ENCODE measurements at places on chromosomes 5 and 9.

- DNase-seq = no peak
Observed at GRCh38 chr9:122145592-122145863, 14.1 kb downstream of the NDUFA8 start.

GRCh38 chr9:114047717-114048116, 30.4 kb downstream of the AMBP start:
- DNase-seq = no peak

- no peak for DNase-seq
Observed at GRCh38 chr5:142758062-142758795, 11.9 kb upstream of the ARHGAP26 start.

DNA sequence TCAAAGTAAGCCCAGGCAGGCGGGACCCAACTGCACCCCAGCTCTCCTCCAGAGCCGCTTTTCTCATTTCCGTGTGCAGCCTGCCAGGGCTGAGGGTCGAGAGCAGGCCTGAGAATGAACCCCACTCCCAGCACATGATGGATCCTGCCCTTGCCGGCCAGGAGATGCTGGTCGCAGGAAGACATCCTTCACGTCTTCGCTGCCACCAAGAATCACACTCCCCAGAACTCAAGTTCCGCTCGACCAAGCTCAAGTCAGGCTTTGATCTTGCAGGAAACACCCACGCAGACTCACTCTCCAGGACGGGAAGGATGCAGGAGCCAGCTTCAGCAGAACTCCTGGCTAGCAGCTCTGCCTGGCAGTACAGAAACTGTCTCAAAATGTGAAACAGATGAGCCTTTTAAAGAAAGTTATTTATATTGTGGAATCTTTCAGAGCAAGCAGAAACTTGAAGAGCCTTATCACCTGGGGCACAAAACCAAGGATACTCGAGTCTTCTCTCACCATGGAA, 102.4 kb downstream of the ROR2 start:
- DNase-seq = no peak

DNA sequence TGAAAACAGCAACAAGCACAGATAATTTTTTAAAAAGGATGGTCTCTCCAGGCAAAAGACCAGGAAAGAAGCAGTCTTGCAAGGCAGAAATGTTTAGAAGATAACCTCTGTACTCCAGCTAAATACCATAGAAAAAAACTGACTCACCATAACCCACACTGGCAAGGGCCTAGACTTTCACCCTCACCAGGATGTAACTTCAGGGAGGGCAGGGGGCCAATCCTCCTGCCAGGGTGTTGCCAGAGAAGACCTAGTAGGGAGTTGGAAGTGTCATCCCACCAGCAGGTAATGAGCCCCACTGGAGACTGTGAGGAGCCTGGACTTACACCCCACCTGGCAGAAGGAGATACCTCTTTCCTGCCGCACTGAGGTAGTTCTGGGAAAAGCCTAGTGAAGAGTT, 97.6 kb downstream of the PRELID2 start:
- DNase-seq = no peak

GRCh38 chr9:72656021-72656420, 134.6 kb downstream of the TMC1 start:
- DNase-seq = no peak

- no peak for DNase-seq
Observed at GRCh38 chr5:72688916-72689315, 127.5 kb upstream of the TNPO1 start.

DNA sequence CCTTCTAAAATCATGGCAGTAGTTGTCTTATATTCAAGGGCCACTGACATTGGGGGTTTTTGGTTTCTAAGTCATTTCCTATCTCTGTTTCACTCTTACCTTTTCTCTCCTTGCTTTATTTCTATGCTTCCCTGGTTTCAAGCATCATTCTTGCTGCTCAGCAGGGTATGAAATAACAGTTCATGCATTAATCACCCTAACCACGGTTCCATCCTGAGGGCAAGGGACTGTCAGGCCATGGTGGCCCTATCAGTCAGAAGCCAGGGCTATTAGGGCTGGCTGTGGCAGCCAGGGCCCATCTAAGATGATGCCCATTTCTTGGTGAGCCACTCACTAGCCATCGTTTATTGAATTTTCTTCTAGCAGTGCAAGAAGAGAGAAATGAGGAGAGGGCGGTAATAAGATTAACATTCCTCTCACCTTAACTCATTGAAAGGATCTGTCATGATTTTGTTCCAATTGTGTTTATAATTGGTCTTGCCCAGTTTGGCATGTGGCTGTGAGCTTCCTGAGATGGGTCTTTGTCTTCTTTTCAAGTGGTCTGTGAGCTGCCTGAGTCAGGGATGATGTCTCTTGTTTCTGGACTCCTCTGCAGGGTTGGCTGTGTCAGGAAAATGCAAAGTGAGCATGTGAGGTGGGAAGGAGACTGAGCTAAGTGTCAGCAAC, 45.2 kb downstream of the CYSTM1 start:
- no peak for DNase-seq

- no peak for DNase-seq
Observed at GRCh38 chr9:6271508-6272228, 56.1 kb downstream of the IL33 start.

GRCh38 chr9:13597427-13597826, 317.9 kb upstream of the MPDZ start:
- peak; percentile 35 for DNase-seq

- no peak for DNase-seq
Observed at GRCh38 chr5:131685516-131686171, 50.6 kb upstream of the RAPGEF6 start.

GRCh38 chr9:113996531-113997001, 81.5 kb downstream of the AMBP start:
- DNase-seq = no peak

DNA sequence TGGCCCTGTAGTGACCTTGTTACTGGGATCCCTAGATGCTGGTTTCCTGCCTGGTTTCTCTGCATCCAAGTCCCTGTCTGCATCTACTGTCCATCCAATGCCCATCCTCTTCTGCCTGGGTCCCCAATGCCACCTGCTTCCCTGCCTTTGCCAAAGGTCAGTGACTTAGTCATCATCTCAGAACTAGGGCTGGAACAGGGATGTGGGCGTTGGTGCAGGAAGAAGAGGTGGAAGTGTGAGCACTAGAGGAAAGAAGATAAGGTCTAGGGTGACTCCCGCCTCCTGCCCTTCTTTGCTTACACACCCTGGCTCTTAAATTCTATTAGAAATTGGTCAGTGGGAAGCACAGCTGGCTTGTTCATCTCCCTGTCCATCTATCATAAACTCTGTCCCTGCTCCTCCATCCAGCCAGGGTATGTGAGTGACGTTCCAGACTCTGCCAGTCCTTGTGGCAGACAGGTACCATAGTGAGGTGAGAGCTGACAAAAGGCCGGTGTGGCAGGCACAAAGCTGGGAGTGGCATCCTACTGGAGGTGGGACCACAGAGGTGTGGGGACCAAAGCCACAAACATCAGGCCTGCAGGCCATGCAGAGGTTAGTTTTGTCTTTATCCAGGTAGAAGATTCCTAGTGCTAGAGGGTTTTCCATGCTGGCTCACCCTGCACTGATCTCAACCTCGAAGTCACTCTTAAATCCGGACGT, 9.2 kb downstream of the PTPN3 start:
- no peak for DNase-seq

DNA sequence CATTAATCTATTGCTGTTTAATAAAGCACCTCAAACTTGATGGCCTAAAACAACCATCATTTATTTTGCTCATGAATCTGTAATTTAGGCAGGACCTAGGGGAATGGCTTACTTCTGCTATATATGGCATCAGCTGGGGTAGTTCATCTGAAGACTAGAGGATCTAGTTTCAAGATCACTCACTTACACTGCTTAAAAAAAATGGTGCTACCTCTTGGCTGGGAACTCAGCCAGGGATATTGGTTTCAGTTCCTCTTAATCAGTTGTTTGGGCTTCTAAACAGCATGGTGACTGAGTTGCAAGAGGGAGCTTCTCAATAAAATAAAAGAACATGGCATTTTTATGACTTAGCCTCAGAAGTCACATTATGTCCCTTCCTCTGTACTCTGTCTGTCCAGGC, 142.0 kb downstream of the FAM114A2 start:
- no peak for DNase-seq

- DNase-seq = no peak
Observed at GRCh38 chr9:99779277-99779676, 42.4 kb upstream of the NR4A3 start.

GRCh38 chr5:37198061-37198460, 51.1 kb downstream of the CPLANE1 start:
- no peak for DNase-seq

GRCh38 chr9:37902796-37903646, 906 bp downstream of the SLC25A51 start:
- no peak for DNase-seq

- no peak for DNase-seq
Observed at GRCh38 chr5:56692359-56693219, 122.8 kb upstream of the MAP3K1 start.

- DNase-seq = no peak
Observed at GRCh38 chr9:83346655-83347420, 191.4 kb downstream of the FRMD3 start.

- no peak for DNase-seq
Observed at GRCh38 chr5:119412279-119413227, 39.7 kb upstream of the HSD17B4 start.

- no peak for DNase-seq
Observed at GRCh38 chr9:108544866-108545265, 310.9 kb downstream of the ACTL7B start.

DNA sequence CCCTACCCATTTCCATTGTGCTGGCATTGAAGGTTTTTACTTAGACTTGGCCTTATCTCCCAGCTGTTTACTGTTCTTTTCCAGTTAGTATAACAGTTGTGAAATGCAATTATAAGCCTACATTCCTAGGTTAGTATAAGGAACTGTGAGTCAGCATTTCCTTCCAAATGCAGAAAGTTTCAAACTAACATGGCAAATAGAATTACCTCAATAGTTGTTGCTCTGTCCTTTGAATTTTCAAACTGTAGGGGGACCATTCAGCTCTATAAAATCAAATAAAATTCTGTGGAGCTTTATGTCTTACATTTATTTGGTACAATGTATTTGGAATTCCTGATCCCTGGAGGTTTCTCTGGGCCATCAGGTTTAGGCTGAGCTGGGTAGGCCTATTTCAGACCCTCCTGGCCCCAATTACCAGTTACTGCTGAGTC, 47.2 kb downstream of the ARHGEF28 start:
- no peak for DNase-seq

- DNase-seq = no peak
Observed at GRCh38 chr9:38370176-38370575, 22.3 kb upstream of the ALDH1B1 start.

DNA sequence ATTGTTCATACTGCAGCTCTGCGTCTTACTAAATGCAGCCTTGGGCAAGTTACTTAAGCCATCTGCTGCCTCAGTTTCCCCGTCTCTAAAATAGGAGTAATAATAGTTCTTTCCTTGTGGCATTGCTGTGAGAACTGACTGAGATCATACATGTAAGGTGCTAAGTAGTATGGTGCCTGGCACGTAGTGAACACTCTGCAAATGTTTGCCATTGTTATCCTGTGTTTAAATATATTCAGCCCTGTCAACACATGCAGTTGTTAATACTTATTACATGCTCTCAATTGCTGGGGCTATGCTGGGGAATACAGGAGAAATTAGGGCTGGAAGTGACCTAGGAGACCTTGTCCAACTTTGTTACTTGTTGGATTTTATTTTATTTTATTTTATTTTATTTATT, 105.2 kb upstream of the RAI14 start:
- DNase-seq = no peak

GRCh38 chr5:38291355-38291754, 33.0 kb downstream of the EGFLAM start:
- DNase-seq = no peak

DNA sequence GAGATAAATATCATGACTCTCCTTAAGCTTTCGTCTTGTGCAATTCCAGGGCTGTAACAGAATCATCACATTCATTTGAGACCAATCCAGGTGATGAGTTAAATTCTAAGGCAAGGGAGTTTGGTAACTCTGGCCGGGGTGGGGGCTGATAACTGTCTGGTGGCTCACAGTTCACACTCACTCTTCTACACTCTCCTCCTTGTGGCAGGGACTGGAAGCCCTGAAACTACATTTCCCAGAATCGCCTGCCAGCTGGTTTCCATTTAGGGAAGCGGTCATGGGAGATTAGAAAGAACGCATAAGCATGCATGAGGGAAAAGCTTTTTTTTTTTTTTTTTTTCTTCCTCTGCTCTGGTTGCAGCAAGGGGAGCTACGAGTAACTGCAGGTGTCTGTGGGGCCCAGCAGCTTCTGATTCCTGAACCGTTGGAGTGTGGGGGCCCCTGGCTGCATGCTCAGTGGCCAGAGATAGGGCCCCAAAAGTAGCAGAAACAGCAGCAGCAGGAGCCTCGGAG, 154.8 kb upstream of the TBC1D2 start:
- DNase-seq = no peak

GRCh38 chr9:97847474-97848214, 5.4 kb upstream of the FOXE1 start:
- no peak for DNase-seq

GRCh38 chr5:72693546-72694205, 122.8 kb upstream of the TNPO1 start:
- no peak for DNase-seq

GRCh38 chr5:317086-317811, 4.3 kb upstream of the AHRR start:
- peak; percentile 23 for DNase-seq

- DNase-seq = no peak
Observed at GRCh38 chr9:841371-842209, at the start of gene DMRT1. Gene DMRT1 (plus strand): TSS chr9:841697. CDS start chr9:841839, 142 bp downstream.

DNA sequence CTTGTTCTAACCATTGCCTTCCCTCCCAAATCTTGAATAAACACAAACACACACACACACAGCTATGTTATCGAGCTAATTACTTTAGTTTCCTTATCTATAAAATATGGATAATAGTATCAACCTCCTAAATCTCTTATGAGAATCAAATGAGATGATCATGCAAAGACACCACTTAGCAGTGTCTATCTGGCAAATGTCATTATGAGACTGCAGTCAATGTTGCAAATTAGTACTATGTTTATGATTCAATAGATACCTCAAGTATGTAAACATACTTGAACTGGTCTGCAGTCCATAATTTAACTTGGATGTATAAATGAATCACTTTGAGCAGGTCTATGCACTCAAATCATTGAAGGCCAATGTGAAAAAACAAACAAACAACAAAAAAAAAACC, 22.2 kb upstream of the ERAP2 start:
- DNase-seq = no peak

GRCh38 chr9:70641631-70642030, 227.2 kb upstream of the KLF9 start:
- no peak for DNase-seq

DNA sequence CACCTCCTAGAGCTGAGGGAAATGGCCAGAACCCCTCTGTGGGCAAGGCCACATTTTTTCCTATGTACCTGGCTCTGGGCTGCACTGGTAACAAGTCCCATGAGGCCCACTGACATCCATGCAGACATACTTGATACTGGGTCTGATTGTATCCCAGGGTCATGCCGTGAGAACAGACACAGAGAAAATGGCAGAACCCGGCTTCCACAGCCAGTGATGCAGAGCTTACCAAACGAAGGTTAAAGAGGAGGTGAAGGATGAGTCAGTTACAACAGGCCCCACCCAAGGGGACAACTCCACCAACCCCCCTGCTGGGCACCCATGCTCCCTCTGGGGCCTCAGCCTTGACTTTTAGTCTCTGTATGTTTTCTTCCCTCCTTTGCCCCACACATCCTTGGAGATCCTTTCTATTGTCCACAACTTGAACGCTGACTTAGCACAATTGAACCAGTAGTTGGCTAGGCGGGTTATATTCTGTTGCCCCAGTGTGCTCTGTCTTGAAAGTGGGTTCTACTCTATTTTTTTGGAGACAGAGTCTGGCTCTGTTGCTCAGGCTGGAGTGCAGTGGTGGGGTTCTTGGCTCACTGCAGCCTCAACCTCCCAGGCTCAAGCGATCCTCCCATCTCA, 93.5 kb downstream of the DAP start:
- DNase-seq = no peak

All from iPS DF 19.7 (cell line).